Head of caudate nucleus (tissue), 42 donors: ENCODE measurements at places on chromosomes 4 and X.
A peak's percentile ranks its signal among the peaks of the same experiment; 100 is the strongest.

GRCh38 chr4:62133977-62134376 is 933.9 kb downstream of the ADGRL3 start:
- DNase-seq: no peak

DNA sequence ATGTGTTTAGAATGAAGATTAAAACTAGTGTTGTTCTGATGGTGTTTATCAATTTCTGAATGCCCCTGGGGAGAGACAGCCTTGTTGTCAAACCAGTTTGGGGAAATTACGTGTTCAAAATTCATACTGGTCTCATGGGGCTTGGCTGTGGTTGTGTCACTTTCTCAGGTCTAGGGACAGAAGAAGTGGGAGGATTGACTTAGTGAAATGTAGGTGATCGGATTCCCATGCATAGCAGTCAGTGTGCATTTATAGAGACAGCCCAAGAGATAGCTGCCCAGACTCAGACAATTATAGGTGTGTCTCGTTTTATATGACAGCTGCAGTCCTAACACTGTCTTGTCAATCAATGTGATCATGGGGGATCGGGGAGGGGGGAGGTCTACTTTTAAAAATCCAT is 94.4 kb upstream of the CLCN4 start:
- no peak for DNase-seq

- DNase-seq: no peak
Observed at GRCh38 chr4:142579443-142579842, 266.7 kb downstream of the INPP4B start.

DNA sequence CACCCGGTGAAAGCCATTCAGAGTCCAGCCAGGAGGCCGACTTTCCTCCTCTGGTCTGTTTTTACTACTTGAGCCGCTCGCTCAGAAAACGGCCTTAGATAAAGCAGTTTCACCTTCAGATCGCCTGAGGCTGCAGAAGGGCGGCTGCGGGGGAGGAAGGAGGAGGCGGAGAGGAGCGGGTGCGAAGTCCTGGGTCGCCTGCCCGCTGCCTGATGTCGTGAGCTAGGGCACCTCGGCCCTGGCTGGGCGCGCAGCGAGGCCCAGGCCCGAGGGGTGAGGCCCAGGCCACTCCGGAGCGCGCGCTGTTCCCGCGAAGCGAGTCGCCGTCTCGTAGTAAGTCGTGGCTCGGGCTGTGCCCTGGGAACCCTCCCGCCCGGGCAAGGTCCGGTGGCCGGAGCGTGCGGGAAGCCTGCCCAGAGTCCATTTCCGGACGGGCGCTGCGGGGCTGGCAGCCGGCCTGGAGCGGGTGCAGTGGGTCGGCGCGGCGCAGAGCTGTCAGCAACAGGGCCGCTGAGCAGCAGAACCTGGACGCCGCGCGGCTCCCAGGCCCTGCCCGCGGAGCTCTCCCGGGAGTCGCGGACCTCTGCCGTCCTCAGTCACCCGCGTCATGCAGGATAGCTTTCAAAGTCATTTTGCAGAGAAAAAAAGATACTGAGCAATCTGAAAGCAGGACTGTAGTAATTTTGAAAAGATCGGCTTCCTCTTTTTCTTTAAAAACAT is 18.6 kb downstream of the TRIM2 start:
- peak; percentile 72 for DNase-seq

- DNase-seq: no peak
Observed at GRCh38 chr4:5134620-5135019, 83.3 kb downstream of the STK32B start.

GRCh38 chrX:826448-826847 is 195.9 kb downstream of the SHOX start:
- no peak for DNase-seq

DNA sequence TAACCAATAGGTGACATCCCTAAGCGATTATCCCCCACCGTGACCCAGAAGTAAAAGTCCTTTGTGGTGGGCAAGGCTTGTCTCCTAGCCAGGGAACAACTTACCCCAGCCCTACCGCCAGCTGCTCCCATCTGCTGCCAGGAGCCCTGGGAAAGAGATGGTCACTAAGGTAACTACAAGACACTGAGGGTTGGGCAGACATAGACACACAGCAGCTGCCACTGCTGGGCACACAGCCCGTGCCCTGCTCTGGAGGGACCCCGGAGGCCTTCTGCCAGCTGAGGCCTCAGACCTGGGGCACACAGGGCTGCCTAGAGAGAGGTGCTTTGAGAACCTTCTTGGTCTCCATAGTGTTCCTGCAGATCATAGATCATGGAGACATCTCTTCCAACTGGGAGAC is 53.0 kb upstream of the PROM1 start:
- DNase-seq: no peak
